Activated CD8-positive, alpha-beta T cell treated with anti-CD3 and anti-CD28 coated beads for 36 hours (primary cell): ENCODE measurements at places on chromosomes 5 and 9.

GRCh38 chr5:83701886-83702285 lies 18.8 kb downstream of the HAPLN1 start:
- no peak for DNase-seq

- no peak for DNase-seq
These were observed 6.9 kb downstream of the PCDHGA12 start for GRCh38 chr5:141437221-141437620.

GRCh38 chr5:85488295-85488694 lies 1103.6 kb upstream of the EDIL3 start:
- DNase-seq: no peak

GRCh38 chr9:138058181-138058580 lies 180.6 kb downstream of the CACNA1B start:
- DNase-seq: no peak

DNA sequence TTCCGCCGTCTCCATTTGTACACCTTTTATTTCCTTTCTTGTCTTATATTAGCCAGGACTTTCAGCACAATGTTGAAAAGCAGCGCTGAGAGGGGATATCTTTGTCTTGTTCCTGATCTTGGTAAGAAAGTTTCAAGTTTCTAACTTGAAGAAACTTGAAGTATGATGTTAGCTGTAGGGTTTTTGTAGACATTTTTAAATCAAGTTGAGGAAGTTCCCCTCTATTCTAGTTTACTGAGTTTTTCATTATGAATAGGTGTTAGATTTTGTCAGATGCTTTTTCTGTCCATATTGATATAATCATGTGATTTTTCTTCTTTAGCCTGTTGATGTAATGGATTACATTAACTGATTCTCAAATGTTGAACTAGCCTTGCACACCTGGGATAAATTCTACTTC lies 425.7 kb downstream of the PIK3R1 start:
- DNase-seq: no peak

GRCh38 chr5:57776035-57776434 lies 293.4 kb upstream of the ACTBL2 start:
- no peak for DNase-seq

DNA sequence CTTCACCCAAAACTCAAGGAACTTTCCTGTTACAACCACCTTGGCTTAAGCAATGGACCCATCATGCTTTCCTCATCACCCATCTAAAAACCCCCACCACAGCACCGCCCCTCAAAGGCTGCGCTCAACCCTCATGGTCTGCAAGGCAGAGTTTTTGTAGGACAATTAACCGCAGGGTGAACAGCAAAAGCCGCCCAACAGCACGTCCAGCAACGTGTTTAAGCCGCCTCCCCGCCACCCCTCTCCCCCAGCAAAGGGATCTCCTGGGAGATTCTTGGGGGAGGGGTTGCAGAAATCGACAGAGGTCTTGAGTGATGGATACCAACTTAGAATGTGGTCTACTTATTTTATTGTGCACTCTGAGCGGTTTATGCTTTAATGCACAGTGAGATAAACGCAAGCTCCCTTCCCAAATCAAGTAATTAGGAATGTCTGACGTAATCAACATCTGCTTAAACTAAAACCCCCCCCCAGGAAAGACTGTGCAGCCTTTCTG lies 1.9 kb downstream of the ROR2 start:
- no peak for DNase-seq

GRCh38 chr5:142445266-142445665 lies 120.4 kb upstream of the SPRY4 start:
- no peak for DNase-seq

DNA sequence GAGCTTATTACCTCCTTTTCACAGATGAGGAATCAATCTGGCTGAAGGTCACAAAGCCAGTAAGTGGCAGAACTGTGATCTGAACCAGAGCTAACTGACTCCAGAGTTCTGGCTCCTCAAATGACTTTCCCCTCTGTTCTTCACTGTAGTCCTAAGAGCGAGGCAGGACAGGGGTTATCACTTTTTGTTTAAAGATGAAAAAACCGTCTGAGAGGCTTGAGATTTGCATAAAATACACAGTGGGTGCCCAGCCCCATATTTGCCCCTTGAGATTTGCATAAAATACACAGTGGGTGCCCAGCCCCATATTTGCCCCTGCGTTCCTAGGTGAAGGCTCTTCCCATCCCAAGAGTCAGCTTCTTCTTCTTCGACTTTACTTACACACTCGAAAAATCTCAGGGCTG lies 667 bp downstream of the FBXO10 start:
- DNase-seq: no peak

DNA sequence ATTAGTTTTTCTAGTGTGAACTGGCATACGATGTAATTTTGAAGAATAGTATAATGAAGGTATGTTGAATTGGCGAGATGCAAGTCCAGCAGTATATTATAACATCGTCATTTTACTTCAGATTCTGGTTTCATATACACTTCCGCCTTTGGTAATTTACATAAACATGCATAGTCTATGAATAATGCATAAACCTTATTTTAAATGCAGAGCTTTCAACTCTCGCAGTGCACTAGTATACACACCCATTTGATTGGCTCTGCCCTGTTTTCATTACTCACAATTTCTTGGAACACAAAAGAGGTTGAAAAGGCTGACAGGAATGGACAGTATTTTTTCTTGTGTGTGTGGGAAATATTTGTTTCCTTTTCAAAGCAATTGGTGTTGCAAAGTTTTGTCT lies 128.9 kb upstream of the CCNH start:
- no peak for DNase-seq

- no peak for DNase-seq
These were observed 1044.2 kb downstream of the TLE4 start for GRCh38 chr9:80615964-80616363.

- no peak for DNase-seq
These were observed 420.9 kb upstream of the SGCD start for GRCh38 chr5:155906046-155906445.

GRCh38 chr9:37392272-37392671 lies 30.2 kb upstream of the GRHPR start:
- no peak for DNase-seq

DNA sequence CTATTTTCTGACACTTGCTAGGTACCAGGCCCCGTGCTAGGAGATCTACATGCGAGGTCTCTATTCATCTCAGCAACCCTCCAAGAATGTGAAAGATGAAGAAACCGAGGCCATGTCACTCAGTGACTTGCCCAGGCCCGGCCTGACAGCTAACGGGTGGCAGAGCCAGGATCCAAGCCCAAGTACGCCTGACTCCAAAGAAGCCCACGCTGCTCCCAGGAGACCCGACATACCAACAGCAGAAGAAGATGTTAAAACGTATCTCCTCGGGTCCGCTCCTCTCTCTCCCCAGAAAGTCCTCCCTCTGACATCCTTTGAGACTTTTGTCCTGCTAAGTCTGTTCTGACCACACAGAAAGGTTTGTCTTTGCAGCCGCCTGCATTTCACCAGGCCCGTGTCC lies 65.2 kb downstream of the CRB2 start:
- DNase-seq: no peak

- no peak for DNase-seq
These were observed 2.1 kb downstream of the SYNPO start for GRCh38 chr5:150642567-150642927.

- DNase-seq: no peak
These were observed 136.4 kb downstream of the MCTP1 start for GRCh38 chr5:95148453-95148852.

- DNase-seq: no peak
These were observed 483.9 kb downstream of the KDM4C start for GRCh38 chr9:7241694-7242093.

DNA sequence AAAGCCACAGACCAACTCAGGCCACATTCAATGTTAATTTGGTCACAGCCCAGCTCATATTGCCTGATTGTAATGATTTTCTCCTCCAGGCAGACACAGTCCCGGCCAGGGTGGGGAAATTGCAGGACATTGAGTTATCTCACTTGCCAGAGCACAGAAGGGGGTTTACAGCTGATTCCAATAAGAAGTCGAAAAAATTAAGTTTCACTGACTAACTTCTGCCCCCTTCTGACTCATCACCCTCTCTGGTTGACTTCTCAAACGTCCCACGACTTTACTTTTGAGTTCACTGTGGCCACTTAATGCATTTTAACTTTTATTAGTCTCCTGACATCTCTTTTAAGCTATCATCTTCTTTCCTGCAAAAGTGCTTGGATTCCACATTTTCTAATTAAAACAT lies 321.4 kb upstream of the WWC1 start:
- no peak for DNase-seq

DNA sequence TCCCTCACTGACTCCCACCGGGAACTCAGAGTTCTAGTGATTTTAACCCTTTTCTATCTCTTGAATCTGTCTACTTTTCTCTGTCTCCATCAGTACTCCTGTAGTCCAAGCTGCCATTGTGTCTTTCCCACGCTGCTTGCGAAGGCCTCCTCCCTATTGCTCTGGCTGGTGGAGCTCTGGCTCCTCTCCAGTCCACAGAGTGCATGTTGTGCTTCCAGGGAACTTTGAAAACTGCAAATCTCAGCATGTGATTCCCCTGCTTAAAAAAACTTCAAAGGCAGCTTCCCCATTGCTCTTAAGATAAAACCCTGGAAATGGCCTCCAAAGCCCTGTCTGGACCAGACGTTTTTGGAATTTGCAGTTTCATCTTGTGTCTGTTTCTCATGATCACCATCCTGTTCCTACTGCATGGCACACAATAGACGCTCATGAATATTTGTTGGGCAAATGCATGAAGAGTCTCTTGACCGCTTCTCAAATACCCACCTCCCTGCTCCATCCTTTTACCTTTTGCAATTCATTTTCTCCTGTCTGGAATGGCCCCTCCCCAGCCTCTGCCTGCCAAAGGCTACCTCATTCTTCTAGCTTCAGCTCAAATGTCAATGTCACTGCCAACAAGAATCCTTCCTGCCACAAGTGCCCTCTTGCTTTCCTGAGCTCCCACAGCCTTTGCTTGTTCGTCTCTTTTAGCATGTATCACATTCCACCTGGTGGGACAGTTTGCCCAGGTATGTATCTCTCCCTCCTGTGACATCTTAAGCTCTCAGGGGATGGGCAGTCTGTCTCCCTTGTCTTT lies 293.2 kb downstream of the ARHGAP26 start:
- DNase-seq: no peak
